ENCODE measurements at places on chromosomes 11 and 22.
A peak's percentile ranks its signal among the peaks of the same experiment; 100 is the strongest.

DNA sequence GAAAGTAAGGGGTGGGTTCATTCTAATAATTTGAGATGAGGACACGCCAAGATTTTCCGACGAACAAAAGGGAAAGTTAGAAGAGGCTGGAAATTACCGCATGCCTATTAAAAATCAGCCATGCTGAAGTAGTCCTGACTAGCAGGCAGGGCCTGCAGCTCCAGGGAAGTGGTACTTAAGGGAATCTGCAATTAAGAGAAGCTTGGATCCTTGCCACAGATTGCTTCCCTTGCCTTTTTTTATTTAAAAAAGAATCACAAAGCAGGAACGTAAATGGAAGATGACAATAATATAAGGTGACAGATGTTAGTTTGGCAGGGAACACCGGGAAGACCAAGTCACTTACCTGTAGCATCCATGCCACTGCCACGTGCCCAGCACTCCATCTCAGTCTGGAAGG lies 359.3 kb downstream of the CADM1 start:
- DNase-seq: no peak

DNA sequence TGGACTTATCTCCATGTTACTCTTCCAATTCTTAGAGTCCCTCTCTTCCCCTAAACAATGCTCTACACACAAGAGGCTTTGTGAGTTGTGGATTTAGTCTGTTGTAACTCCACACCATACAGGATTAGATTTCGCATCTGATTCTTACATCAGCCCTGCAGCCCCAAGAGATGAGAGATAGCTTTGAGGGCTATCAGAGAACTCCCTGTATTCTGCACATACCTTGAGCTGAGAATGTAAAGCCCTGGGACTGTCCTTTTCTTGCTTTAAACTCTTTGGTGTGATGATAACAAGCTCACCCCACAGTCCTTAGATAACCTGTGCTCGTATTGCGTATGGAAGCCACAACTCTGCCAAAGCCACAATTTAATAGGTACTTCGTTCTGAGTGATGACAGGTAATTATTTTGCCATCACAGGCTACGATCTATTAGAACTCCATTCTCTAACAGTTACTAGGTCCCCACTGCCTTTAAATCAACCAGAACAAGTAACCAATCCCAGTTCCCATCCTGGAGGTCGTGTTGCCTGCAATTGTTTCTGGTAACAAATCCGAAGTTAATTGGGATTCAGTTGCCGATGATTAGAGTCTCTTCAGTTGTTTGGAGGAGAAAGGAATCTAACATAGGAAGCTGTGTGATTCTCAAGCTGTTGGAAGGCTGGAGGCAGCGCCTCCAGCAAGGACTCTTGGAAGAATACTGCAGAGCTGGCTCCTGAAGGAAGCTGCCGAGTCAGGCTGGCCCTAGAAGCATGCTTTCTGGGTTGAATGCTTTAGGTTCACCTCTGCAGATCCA lies 1.3 kb upstream of the PARVG start:
- DNase-seq: no peak

- DNase-seq: peak; percentile 9
These were observed 465 bp downstream of the MAPK1 start for GRCh38 chr22:21866833-21867527.

DNA sequence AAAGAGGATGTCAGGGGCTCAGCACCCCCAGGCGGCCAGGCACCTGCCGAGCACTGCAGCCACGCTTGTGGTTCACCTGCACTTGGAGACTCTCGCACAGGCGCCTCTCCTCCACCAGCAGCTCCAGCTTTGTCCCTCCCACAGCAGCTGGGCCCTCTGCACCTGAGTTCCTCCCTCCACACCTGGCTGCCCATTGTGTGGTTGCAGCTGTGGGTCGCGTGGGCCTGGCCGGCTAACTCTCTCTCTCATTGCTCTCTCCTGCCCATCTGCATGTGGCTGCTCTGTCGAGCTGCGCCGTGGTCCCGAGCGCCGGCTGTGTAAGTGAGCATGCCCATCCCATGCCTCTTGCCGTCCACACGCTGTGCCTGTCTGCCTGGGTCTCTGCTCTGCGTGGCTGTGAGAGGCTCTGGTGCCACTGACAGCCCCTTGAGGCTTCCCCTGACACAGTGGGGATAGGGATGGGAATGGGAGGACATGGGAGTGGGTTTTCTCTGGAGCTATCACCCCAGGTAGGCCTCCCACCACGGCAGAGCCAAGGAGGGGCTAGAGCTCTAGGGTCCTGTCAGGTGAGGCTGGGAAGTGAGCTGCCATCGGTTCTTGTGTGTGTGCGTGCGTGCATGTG lies 8.5 kb upstream of the ACR start:
- no peak for DNase-seq

DNA sequence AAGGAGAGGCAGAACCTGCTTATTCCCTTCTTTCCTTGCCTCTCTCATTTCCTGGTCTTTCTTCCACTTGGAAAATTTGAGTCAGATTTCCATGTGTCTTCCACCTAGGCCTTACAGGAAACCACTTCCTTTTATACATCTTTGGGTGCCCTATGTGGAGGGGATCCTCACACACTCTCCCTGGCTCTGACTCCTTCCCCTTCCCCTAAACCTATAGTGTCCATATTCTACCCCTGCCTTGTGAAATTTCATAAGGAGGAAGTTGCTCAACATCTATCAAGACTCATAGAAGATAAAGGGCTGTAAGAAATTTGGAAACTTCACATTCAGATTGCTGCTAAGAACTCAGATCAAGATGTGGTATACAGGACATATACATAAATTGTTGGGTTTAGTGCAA lies 20.4 kb downstream of the TUG1 start:
- no peak for DNase-seq

DNA sequence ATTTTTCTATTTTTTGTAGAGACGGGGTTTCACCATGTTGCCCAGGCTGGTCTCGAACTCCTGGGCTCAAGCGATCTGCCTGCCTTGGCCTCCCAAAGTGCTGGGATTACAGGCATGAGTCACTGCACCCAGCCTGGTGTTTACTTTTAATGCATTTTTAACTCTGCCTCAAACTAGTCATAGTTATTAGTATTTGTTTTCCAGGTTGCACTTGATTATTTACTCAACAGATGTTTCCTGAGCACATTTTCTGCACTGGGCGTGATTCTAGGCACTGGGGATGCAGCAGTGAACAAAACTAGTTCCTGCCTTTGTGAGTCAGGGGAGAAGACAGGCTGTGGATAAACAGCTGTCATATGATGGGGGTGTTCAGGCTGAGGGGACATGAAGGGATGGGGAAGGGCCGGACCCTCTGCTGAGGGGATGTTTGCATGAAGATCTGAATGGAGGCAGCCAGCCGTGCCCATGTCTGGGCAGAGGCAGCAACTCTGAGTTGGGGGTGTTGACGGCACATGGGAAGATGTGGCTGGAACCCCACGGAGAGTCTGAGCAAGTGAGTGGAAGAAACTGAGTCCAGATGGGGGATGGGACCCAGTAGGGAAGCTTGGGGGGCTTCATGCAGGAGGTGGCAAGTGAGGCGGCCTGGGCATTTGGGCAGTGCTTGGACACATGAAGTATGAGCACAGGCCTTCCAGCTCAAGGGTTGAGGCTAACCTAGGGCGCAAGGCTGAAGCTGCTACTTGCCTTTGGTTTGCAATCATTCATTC lies 34.4 kb downstream of the MPPED1 start:
- no peak for DNase-seq

GRCh38 chr22:48531108-48531507 lies 1296.6 kb downstream of the BRD1 start:
- DNase-seq: no peak

DNA sequence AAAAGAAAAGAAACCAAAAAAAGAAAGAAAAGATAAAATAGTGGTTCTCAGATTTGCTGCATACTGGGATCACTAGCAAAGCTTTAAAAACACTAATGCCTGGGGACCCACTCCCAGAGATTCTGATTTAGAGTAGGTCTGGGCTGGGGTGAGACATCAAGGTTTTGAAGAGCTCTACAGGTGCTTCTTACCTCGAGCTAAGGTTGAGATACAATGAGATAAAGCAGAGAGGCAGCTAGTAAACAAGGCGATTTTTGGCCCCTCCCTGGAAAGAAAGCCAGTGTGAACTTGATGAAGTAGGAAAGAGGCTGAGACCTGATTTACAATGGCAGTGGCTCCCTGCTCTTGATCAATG lies 327.6 kb upstream of the CCDC90B start:
- DNase-seq: no peak

- no peak for DNase-seq
These were observed 71.8 kb downstream of the CTTN start for GRCh38 chr11:70470127-70470526.

DNA sequence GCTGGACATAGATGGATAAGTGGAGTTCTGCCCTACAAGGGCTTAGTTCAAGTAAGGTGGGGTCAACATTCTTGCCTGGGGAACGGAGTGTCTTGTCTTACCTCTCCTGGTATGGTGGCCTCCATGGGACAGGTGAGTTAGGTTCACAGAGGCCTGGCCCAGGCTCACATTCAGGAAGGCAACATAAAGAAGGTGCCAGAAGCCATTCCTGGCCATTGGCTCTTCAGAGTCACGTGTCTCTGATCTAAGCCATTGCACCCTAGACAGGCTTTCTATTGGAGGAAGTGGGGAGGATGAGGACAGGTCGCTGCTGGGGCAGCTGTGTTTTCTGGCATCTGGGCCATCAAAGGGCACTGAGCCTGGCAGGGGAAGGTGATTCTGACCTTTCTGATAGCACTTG lies 14.8 kb downstream of the LMO2 start:
- DNase-seq: no peak

DNA sequence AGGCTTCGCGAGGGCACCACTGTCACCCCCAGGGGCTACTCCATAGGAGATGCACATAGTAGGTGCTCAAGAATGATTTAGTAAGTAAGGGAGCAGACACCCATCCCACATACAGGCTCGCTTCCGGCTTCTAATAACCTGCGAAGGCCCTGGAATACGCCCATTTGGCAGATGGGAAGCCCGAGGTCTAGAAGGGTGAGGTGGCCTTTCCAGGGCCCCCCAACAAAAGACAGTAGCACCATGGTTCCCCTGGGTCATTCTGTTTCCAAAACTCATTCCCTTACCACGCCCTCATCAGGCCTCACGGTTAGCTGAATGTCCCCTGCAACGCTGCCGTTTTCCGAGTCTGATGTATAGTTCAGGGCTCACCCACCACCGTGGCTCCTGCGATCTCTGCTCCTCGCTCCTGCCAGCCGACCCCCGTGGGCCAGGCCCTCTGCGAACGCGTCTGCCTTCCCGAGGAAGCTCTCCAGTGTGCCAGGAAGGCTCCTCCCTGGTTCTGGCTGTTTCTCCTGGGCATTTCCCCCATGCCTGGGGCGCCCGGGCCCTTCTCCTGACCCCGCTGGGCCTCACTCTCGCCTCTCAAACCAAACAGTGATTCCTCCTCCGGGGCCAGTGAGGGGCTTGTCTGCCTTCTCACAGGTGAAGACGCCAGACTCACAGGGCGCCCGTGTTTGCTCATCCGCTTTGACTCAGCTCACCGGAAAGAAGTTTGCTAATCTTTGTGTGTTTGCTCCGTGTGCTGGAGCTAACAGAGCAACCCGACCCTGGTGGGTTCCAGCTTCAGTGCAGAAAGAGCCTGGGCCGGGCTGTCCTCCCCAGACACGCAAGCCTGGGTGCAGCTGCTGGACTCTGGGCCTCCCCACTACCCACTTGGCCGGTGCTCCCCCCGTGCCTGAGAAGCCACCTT lies 86.6 kb downstream of the RTL6 start:
- DNase-seq: no peak

- DNase-seq: no peak
These were observed 6.3 kb downstream of the LDHAL6A start for GRCh38 chr11:18461909-18462308.

DNA sequence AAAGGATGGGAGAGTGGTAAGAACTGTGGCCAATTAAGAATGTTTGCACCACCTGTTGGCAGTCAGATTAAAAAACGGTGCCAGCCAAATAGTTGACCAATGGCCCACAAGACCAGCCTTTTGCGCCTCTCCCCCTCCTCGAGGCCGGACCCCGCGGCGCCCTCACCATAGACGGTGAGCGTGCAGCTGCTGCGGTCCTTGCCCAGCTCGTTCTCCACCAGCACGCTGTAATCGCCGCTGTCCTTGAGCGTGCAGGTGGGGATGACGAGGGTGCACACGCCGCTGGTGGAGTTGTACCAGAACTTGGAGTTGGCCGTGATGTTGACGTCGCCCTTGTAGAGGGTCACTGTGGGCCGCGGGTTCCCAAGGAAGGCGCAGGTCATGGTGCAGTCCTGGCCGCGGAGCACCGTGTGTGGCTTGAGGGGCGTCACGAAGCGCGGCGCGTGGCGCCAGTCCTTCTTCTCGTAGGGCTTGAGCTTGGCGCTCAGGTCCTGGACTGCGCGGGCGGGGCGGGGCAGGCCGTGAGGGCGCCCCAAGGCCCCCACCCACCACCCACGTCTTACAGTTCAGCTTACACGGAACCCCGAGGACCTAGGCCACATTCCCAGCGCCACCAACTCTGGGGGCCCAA lies 7.2 kb downstream of the TMEM86A start:
- no peak for DNase-seq

- DNase-seq: peak; percentile 46
These were observed 47.7 kb upstream of the PPP6R3 start for GRCh38 chr11:68412593-68413475.
